Inflammatory macrophage treated with lipopolysaccharide for 1 hour (primary cell): ENCODE measurements at places on chromosomes 5 and 9.

DNA sequence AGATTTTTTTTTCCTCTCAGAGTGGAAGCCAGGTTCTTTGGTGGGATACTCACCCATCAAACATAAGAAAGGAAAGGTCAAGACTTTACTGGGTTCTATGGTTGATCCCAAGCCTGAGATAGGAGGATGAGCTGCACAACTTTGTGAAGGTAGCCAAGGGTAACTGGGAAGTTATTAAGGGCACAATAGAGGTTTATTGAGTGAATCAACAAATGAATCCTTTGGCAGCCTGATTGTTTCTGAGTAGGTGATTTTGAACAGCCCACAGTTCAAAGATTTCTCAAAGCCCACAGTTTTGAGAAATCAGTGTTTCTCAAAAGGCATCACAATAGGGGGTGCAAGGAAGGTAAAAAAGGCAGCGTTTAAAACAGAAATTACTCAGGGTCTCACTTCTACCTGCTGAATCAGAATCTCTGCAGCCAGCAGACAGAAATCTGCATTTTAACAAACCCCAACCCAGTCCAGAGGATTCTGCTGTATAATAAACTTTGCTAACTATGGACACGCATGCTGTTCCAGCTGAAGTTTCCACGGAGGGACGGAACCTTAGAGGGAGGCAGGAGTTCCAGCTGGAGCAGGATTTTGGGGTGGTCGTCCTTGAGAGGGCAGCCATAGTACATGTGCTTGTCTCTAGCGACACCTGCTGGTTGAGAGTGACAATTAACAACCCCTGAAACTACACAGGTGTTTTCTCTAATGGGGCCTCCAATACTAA is 32.7 kb upstream of the FSD1L start:
- no peak for DNase-seq

DNA sequence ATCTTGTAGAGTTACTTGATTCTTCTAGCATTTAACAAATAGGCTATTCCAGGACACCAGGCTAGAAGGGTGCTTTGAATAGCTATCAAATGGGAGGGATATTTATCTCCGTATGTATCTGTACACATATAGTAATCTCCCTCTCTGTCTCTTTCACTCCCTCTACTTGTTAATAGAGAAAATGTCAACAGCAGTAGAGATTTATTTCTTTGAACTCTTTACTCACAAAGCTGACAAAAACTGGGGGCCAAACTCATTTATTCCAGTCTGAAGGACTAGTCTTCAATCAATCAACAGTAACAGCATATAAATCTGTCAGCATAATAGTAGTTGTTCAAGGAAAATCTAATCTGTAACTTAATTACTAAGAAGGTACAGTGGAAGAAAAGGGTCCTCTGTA is 78.2 kb upstream of the FER start:
- no peak for DNase-seq

DNA sequence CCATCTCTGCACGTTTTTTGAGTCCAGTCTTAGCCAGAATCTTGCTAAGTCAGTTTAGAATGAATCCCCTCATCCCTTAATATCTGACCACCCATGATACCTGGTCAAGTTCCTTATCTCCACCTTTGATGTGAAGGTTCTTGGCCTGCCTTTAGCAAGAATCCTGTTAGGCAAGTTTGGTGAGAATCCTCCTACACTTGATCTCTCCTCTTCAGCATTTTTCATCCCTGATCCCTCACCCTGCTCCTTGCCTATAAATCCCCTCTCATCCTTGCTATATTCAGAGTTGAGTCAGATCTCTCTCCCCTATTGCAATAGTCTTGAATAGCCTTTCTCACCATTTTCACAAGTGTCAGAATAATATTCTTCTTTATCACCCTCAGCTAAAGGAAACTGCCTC is 31.0 kb downstream of the SMIM23 start:
- no peak for DNase-seq

DNA sequence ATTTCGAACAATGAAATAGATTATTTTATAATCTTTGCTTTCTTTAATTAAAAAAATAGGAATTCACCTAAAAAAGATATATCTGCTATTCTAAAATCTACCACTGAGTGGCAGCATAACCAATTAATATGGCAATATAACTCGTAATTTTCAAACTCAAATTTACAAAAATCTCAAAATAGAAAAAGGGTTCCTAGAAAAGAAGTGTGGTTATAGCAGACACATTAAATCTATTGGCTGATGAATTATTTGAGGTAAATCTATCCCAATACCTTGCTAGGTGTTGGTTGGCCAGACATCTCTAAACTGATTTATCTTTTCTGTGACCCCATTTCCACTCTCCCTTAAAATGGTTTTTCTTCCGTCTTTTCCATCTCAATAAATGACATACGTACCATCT is 30.2 kb upstream of the NRG2 start:
- peak; percentile 74 for DNase-seq

- no peak for DNase-seq
Measured at GRCh38 chr5:132812781-132813598, at the start of gene SOWAHA. TSS of gene SOWAHA (plus strand) at chr5:132813302. CDS start at chr5:132813622, 320 bp downstream.

DNA sequence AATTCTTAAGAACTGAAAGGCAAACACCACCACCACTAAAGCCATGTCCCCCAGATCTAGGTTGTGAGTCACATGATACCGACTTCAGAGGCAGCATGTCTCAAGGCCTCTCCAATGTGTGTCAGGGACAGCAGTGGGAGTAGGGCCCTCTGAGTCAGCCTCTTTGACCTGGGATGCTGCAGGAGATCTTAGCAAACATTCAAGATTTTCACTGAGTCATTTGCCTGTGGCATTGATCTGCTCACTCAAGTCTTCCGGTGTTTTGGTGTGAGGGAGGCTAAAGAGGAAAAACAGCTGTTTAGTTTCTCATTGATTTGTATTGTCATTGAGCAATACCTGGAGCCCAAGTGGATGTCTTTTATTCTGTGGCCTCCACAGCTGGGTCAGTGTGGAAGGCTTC is 36.1 kb downstream of the TMC1 start:
- peak; percentile 67 for DNase-seq

GRCh38 chr5:109028608-109029299 is 281.1 kb downstream of the FER start:
- no peak for DNase-seq

DNA sequence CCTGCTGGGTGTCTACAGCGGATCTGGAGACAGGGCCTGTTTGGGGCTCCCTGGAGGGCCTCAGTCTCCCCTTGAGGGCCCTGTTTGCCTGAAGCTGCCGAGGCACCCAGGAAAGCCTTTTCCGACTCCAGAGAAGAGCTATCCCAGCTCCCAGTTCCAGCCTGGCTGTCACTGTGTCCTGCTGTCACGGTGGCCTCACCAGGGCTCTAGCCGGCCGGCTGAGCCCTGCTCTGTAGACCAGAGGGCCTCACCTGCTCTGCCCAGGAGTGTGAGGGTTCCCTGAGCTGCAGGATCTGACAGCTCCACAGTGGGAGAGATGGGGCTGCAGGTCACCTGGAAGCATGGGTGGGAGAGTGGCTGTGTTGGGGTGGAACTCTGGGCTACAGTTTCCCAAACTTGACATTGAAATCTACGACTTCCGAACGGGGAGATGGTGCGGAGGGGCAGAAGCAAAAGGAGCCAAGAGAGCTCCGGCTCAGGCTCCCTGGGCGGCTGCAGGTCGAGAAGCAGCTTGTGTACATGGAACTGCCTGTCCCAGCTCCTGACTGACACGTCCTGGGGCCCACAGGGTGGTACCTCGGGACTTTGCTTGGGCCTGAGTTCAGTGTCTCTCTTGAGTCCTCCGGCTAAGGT is 94.9 kb downstream of the CACNA1B start:
- no peak for DNase-seq

DNA sequence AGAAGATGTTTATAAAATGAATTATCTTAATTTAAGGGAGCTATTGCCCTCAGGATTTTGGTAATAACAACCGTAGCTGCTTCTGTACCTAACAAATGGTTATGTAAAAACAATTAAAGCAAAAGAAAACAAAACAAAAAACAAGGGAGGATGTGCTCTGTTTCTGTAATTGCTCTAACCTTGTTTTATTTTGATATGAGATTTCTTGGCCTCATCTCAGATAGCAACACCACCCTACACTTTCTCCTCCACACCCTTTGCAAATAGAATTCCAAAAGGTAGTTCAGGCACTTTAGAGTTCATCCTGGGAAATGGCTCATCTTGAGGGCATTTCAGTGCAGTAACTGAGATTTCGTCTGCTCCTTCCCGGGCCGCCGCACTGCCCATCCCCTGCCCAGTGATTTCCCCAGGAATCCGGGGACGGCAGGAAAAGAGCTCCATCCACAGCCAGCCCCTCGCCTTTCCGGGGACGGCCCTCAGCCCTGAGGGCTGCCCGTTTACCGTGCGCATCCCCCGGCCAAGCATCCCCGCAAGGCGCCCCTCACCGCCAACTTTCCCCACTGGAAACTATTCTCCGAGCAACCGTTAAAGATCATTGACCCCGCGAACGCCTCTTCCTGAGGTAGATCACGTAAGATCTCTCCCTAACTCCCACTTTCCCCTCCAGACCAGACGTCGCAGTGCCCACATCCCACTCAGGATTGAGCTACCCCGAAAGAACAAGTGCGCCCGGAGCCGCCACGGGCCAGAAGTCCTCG is 1.2 kb downstream of the FNBP1 start:
- no peak for DNase-seq

DNA sequence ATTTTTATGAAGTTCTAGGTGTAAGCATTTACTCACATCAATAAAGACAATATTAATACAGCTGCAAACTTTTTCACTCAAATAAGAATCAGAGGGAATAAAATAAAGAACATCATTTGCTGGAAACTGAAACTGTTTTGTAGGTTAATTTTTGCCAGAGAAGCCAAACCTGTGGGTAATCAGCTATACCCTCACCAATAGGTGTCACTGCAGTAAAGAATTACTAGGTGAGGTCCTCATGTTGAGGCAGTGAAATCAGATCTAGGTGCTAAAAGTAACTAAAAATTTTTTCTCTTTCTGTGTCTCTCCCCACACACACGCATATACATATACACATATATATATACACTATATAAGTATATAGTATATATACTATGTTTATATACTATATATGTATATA is 1016.3 kb upstream of the SEMA6A start:
- DNase-seq: no peak

- peak; percentile 39 for DNase-seq
Measured at GRCh38 chr9:35258660-35259474, 97.1 kb downstream of the UNC13B start.

- peak; percentile 36 for DNase-seq
Measured at GRCh38 chr9:3736161-3736560, 210.4 kb upstream of the RFX3 start.

GRCh38 chr5:133332439-133333024 is 279.8 kb downstream of the FSTL4 start:
- no peak for DNase-seq

- DNase-seq: no peak
Measured at GRCh38 chr9:118533101-118533500, 828.9 kb downstream of the TLR4 start.

DNA sequence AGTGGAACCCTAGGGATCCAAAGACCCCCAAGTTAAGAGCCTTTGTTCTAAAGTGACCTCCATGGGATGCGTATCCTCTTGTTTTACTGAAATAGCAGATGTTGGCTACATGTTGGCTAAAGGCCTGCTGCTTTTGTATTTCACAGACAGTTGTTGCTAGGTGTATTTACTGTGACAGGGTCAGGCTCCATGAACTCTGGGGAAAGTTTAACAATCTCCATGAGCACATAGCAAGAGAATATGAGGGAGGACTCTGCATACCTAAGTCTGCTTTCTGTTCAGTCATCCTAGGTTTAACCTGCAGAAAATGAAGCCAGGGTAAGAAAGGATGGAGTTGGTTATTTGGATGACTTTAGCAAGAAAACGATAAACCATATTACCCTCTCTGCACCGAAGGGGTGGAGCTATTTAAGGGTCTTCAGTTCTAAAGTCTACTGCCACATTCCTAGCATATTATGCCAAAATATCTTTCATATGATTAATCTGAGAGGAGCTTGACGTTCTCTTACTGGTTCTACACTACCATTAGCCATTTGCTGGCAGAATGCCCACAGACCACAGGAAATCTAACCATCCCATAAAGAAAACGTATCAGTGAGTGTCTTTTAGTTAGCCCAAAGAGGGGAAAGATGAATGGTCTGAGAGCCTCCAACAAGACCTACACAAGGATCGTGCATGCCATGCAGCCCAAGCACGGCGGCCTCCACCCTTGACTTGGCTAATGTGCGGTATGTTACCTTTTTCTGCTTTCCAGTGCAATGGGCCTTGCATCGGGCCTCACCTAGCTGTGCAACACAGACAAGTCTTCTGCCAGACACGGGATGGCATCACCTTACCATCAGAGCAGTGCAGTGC is 127.8 kb downstream of the SAXO1 start:
- DNase-seq: no peak

- no peak for DNase-seq
Measured at GRCh38 chr9:136995772-136996311, 526 bp downstream of the CLIC3 start.

DNA sequence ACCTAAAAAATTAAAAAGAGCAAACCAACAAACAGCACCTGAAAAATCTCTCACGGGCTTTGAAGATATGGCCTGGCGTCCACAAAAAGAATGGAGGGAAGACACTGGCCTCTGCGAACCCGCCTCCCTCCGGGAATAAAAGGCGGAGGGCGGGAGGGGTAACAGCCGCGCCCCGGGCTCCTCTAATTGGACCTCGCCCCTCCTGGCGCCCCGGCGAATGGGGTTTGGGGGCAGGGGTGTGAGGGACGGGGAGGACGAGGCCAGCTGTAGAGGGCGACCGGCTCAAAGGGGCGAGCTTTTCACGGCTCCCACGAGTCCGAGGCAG is 753 bp downstream of the FANCC start:
- peak; percentile 32 for DNase-seq

DNA sequence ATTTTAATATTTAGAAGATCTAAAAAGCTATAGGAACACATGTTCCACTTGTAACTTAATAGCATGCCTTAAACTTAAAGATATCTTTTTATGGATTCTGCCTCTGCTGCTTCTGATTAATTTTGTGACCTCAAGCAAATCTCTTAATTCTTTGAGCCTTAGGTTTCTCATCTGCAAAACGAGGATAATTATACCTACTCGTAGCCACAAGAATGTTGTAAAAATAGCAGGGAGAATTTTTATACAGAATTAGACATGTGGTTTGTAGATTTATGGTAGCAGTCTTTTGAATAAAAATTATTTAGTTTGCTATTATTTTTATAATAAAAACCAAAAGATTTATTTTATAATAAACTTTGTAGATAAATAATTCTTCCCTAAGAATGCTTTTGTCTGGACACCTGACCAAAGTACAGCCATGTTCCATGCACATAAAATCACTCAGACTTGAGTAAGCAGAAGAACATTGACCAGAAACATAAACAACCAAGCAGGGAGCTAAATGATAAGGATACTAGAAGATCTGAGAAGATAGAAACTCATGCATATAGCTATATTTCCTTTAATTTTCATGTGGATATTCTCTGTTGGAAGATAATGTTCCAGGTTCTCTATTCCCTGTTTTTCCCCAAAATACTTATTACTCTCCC is 18.5 kb downstream of the C9orf85 start:
- no peak for DNase-seq

- no peak for DNase-seq
Measured at GRCh38 chr9:71237051-71237450, 115.6 kb upstream of the TRPM3 start.

- DNase-seq: no peak
Measured at GRCh38 chr9:136729144-136729543, 13.6 kb downstream of the LCN10 start.

GRCh38 chr5:92904021-92904420 is 677.0 kb downstream of the NR2F1-AS1 start:
- no peak for DNase-seq

- peak; percentile 43 for DNase-seq
Measured at GRCh38 chr9:120531683-120532300, 48.2 kb downstream of the CDK5RAP2 start.
